Natural killer cell (primary cell): ENCODE measurements at places on chromosomes 1 and 21. TPM values are rescaled to one million over a fixed set of nuclear protein-coding genes. Genes with fewer than 3 reads are reported as not detected.
A peak's percentile ranks its signal among the peaks of the same experiment; 100 is the strongest.

DNA sequence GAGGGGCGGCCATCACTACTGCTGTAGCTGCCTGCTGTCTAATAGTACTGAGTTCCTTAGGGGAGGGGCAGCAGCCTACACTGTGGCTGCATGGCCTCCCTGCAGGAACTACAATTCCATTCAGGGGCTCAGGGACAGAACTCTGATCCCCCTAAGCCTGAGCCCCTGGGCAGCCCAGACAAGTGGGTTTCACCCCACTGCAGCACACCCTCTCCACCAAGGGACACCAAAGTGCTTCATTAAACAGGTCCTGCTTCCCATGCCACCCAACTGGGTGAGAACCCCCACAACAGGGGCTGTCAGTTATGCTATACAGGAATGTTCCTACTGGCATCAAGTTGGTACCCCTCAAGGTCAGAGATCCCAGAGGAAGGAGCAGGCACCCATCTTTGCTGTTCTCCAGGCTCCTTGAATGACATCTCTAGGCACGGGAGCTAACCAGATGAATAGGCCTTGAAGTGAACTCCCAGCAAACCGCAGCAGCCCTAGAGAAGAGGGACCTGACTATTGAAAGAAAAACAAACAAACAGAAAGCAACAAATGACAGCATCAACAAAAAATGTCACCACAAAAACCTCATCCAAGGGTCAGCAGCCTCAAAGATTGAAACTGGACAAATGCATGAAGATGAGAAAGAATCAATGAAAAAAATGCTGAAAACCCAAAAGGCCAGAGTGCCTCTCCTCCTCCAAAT is 437.4 kb downstream of the NUF2 start:
- no peak for DNase-seq

DNA sequence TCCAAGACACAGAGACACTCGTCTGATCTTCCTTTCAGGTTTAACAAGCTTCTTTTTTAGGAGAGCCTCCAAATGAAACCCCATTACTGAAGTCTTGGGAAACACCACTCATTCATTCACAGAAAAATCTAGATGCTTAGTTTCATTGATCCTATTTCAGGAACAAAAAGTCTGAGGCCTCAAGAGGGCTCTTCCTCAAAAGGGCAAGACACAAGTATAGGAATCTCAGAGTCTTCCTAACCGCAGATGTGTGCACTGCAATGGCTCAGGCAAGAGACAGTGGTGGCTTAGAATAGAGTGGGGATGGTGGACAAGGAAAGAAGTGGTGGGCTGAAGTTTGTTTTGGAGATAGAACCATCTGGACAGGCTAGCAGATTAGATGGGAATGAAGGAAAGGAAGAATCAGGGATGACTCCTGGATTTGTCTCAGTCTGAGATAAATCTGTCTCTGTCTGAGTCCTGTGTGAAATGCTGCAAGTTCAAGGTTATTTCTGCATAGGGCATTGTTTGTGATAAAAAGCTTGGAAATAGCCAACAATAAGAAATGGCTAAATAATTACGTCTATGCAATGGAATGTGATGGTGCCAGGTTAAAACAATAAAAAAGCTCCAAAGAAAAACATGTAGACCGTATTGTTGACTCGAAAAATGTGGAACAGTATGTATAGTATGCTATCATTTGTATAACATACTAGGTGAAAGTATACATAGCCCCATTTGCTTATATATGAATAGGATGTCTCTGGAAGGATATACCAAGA is 8.9 kb upstream of the CTSE start:
- DNase-seq, result no peak

DNA sequence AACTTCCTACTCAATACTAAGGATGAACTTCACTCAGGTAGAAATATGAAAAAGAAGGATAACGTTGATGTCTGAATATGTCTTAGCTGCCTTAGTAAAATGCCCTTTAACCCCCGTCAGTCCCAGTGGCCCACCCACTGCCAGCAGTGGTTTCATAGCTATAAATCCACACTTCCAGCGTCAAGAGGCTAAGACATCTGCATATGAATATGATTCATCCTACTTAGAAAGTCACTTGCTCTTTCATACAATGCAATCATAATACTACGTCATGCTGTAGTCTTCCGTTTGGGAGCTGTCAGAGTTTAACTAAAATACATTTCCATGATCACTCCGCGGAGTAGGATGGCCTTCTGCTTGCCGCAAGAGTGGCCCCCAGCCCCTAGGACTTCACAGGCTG is 247.3 kb downstream of the SDCCAG8 start:
- no peak for DNase-seq

DNA sequence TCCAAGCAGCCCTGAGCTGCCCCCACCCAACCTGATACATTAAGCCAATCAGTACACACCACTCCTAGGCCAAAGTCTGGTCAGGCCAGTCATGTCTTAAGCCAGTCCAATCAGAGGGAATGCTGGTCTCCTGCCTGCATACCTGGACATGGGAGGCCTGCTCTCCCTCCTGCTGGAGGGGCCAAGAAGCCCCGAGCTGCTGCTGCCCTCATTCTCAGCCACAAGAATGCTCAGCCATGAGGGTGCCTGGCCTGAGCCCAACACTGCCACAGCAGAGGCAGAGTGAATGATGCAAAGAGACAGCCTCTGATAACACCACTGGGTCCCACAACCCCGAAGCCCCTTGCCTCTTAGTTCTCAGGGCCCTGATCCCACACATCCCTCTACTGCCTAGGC is 23.0 kb downstream of the CHD5 start:
- DNase-seq, result no peak

DNA sequence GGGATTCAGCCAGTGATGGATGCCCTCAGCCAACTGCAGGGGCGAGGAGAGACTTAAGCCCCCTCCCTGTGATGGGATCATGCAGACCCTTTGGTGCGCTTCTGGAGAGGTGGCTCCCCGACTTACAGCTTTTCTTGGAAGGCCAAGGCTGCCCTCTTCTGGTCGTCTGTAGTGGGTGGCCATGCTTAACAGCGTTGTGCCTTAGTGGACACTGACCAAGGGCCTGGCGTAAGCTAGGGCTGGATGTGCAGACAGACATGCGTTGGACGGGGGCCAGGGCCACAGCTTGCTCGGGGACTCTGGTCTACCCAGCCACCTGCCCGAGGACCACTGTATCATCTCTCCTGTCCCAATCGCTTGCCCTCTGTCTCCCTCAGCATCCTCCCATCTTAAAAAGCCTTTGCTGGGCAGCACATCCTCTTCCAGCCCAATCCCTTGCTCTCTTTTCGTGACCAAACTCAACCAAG is 5.5 kb downstream of the AZIN2 start:
- no peak for DNase-seq

DNA sequence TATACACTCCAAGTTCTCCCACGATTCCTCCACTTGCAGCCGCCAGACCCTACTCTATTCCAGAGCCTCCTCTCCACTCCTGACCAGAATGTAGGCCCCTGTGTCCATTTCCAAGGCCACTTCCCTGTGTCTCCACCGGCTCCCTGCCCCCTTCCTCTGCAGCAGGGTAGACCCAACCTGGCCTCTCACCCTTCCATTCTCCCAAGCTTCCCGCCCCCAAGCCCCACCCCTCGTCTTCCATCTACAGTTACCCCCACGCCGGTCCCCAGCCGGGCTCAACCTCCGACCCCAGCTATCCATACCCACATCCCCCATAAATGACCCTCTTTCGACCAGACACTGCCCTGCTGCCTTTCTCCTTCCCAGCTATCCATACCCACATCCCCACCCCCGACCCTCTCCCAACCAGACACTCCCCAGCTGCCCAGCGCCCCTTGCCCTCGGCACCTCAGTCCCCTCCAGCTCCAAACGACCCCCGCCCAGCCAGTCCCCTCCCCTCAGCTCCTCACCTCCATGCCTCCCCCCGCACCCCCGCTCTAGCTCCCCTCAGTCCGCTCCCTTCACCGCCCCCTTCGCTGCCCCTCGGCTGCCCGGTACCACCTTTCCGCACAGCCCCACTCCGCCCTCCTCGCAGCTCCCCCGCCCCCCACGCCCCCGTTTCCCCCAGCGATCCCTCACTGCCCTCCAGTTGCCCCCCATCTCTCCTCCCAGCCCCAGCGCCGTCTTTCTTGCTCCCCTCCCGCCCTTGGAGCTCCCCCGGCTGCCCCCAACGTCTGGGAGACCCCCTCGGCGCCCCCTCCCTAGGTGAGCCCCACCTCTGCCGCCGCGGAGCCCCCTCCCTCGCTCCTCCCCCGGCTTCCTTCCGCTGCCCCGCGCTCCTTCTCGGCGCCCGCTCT is 670 bp downstream of the RAB3B start:
- no peak for DNase-seq

- no peak for DNase-seq
Observed at GRCh38 chr1:200242110-200243041, 167.5 kb downstream of the ZNF281 start.

DNA sequence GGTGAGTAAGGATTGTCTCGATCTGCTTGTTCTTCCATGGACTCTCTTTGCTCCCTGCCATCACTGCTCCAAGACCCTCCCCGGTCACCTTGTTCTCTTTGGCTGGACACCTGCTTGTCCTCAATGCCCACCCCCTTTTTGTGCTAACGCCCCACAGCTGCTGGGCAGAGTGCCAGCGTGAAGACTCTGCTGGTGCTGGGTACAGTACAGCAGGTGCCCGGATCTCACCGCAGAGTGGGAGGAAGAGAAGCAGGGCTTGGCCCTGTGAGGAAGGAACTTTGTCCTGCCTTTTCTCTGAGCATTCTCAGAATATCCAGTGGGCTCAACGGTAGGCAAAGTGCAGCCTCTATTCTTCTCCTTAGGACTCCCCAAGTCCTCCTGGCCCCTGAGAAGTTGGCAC is 90.1 kb downstream of the PLXNA2 start:
- DNase-seq, result no peak

DNA sequence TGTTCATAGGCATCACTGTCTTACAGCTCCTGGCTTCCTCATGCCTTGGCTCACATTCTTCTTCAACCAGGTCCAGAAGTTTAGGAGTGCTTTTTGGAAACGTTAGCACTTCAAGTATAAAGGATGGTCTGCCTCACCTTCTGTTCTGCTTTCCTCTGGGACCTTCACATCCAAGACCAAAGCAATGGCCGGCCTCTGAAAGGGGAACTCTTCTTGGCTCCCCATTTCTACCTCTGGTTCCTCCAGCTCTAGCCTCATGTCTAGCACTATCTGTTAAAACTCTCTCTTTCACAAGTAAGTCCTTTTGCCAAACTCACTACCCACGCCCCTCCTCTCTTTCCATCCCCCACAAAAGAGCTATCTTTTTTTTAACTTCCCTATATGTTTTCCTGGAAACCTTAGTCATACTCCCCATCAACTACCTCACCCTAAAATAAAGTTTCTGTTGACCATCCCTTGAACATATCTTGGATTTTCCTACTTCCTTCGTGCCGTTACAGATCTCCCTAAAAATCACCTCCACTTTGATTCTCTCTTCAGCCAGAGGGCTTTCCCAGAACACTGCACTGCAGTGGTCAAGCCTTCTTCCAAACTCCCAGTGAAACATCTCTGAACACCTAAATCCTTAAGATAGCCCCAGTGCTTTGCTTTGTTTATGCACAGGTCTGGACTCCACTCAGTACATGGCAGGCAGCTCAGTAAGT is 7.9 kb downstream of the SORT1 start:
- DNase-seq, result no peak

- DNase-seq, result peak; percentile 69
Observed at GRCh38 chr1:147892731-147893214, 9.8 kb upstream of the GJA8 start.

GRCh38 chr21:39047046-39047445 is 136.2 kb downstream of the PSMG1 start:
- no peak for DNase-seq

DNA sequence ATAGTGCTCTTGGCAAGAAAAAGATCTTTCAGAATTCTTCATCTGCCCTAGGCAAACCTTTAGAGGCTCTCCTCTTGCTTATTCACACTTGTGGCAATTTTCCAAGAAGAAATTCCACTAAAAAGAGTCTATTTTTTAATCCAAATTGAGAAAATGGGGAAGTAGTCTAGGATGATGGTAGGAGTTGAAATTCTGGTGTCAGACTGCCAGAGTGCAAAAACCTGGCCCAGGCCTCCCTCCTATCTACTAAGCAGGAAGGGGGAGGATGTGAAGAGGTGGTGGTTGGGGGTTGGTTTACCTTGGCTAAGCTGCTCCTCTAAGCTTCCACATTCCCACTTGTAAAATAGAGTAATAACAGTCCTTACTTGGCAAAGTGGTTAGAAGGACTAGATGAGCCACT is 120.6 kb upstream of the KCNJ15 start:
- DNase-seq, result no peak

GRCh38 chr21:26837539-26837938 is 7.7 kb downstream of the ADAMTS1 start:
- no peak for DNase-seq

- DNase-seq, result no peak
Observed at GRCh38 chr1:113835686-113836290, 23.5 kb upstream of the RSBN1 start.

GRCh38 chr1:173852105-173852504 is 15.7 kb downstream of the GAS5 start:
- no peak for DNase-seq

DNA sequence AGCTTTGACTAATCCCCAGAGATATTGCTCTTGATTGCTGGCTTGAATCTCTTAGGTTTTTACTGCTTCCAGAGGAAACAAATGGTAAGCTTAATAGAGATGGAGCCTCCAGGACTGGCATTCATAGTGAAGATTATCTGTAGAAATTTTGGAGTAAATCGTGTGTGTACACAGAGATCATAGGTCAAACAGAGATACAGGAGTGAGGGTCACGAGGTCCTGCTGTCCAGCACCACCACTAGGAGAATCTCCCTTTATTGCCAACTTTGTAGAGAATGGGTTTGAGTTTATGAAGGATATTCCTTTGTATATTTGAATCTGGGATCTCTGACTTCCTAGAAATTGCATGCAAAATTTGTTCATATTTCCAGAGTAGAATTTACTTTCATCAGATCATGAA is 7.8 kb upstream of the SERBP1 start:
- no peak for DNase-seq

DNA sequence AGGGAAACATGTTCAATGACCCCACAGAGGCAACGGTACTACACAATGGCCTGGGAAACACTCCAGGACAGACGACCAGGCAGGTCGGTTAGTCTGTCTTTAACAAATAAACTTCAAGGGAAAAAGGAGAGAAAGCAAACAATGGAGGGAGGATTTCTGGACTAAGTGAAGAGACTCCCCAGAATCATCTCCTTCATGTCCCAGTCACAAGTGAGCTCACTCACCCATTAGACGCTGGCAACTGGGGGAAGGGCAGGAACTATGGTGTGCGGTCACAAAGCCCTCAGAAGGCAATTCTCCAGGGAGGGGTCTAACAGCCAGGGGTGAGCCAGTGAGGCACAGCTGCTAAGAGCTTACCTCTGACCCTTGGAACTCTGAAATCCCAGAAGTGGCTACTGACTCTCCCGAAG is 55.7 kb upstream of the NADK start:
- DNase-seq, result no peak

GRCh38 chr1:90488451-90488850 is 228.7 kb downstream of the BARHL2 start:
- no peak for DNase-seq

PLEKHA6 gene
- total RNA-seq, result 0.43 TPM

ETV3 gene
- 101 TPM for total RNA-seq

ARHGAP29 gene
- not detected for total RNA-seq

NEXN gene
- 1.1 TPM for total RNA-seq

LCE2C gene
- not detected for total RNA-seq

SERPINC1 gene
- not detected for total RNA-seq

TMEM54 gene
- total RNA-seq, result not detected

IGFN1 gene
- total RNA-seq, result not detected

ICOSLG gene
- total RNA-seq, result 4.5 TPM

FOXO6 gene
- total RNA-seq, result 1.2 TPM

AK5 gene
- 11.4 TPM for total RNA-seq

AIRE gene
- total RNA-seq, result not detected

TEKT2 gene
- total RNA-seq, result 0.35 TPM

SLC35D1 gene
- total RNA-seq, result 17.0 TPM

IL23R gene
- 0.31 TPM for total RNA-seq
